Activated gamma-delta T cell treated with Interleukin-2 at 50 U/mL for 16 hours (primary cell): ENCODE measurements at places on chromosomes 3 and 15.

DNA sequence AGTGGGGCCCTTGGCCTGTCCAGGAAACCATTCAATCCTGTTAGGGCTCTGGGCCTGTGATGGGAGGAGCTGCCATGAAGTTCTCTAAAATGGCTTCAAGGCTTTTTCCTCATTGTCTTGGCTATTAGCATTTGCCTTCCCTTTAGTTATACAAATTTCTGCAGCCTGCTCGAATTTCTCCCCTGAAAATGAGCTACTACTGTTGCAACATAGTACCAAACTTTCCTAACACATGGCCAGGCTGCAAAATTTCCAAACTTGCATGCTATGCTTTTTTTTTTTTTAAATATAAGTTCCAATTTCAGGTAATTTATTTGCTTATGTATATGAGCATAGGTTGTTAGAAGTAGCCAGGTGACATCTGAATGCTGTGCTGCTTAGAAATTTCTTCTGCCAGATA is 560.8 kb upstream of the TBL1XR1 start:
- DNase-seq, result no peak

- no peak for DNase-seq
These were observed 315.6 kb upstream of the NR2E3 start for GRCh38 chr15:71494563-71495397.

- DNase-seq, result no peak
These were observed 98.7 kb downstream of the SLCO3A1 start for GRCh38 chr15:91952216-91952615.

DNA sequence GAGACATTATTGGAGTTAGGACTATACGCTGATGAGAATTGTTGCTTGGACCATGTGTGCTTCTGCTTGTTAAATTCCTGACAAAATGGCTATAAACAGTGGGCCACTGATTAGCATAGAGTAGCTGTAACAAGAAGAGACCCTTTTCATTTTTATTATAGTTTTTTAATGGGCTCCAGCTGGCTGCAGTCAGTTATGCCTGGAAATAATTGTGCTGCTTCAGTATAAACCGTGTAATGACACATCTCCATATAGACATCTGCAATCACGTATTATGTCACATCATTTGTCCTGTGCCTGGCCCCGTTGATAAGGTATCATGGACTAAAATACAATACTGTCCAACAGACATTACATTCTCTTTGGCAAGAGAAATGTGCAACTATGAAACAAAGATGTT is 50.9 kb downstream of the ARPP21 start:
- no peak for DNase-seq

GRCh38 chr15:72604794-72605193 is 49.7 kb upstream of the GOLGA6B start:
- DNase-seq, result no peak

- no peak for DNase-seq
These were observed 48.8 kb downstream of the HMCES start for GRCh38 chr3:129327510-129327909.

DNA sequence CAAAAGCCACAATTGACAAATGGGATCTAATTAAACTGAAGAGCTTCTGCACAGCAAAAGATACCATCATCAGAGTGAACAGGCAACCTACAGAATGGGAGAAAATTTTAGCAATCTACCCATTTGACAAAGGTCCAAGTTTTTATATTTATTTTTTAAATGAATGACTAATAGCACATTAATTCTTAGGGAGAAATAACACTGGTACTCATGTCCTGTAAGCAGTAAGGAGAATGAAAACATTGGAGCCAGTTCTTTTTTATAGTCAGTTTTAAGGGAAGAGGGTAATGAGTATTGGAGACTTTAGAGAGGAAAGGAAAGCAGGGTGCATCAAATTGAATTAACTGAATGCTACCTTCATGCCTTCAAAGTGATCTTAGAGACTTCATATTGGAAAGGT is 404.7 kb upstream of the TGFBR2 start:
- no peak for DNase-seq

- DNase-seq, result no peak
These were observed 92.3 kb downstream of the ZNF621 start for GRCh38 chr3:40617084-40617483.

DNA sequence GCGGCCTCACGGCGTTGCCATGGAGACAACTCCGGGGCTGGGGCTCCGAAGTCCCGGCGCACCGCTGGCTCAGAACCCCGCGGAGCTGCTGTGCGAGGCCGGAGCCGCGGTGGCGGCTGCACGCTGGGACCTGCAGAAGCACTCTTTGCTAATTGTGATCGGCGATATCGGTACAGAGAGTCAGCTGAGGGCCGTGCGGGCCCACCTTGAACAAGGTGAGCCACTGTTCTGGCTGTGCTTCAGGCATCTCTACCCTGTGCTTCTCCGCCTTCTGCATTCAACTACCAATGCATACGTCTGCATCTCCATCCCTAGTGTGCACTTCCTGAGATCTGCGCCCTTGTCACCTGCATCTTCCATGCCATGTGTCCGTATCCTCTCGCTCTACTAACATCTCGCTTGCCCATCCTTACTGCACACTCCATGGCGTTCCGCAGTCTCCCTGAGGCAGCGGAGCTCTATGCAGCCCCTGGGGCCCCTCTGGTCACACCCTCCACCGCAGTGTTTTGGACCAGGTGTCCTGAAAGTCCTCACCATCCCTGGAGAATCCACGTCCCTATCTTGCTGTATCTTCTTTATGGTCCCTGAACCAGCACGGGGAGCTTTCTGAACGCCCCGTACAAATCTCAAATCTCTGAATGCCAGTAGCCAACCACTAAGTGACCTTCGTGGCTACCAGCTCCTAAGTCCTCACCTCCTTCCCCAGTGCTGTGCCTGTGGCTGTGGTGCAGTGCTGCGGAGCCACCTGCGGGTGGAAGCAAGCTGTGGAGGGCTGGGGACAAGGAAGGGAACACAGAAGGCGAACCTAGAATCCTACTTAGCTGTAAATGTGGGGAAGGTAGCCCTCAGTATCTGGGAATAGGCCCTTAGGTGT is 6.2 kb upstream of the MAP1A start:
- no peak for DNase-seq

GRCh38 chr3:198088421-198088955 is 128.5 kb downstream of the LMLN start:
- no peak for DNase-seq

- no peak for DNase-seq
These were observed 163.1 kb downstream of the PLCL2 start for GRCh38 chr3:17047894-17048293.

- DNase-seq, result peak; percentile 86
These were observed 270.8 kb downstream of the UACA start for GRCh38 chr15:70492240-70493177.

DNA sequence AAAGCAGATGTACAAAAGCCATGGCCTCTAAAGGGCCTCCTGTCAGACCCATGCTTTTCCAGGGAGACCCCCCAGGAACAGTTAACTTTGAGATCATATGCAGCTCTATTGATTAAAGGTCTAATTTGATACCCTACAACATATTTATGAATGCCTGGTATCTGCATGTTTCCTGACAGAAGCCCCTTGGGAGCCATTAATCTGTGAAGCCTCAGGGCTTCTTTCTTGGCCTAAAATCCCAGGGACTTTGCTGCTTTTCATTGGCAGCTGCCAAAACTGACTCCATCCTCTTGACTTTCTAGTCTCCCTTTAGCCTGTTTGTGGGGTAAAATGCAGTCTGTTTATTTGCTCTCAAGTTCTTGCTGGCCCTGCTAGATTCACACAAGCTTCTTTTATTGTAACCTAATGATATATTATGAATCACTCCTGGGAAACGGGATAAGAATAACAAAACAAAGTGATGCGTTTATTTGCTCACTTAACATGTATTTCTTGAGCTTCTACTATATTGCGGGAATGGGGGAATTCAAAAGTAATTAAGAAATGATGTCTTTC is 257.0 kb downstream of the LSAMP start:
- no peak for DNase-seq

GRCh38 chr15:28265334-28266019 is 56.5 kb downstream of the HERC2 start:
- no peak for DNase-seq

GRCh38 chr3:190301591-190301990 is 20.7 kb downstream of the CLDN1 start:
- no peak for DNase-seq

DNA sequence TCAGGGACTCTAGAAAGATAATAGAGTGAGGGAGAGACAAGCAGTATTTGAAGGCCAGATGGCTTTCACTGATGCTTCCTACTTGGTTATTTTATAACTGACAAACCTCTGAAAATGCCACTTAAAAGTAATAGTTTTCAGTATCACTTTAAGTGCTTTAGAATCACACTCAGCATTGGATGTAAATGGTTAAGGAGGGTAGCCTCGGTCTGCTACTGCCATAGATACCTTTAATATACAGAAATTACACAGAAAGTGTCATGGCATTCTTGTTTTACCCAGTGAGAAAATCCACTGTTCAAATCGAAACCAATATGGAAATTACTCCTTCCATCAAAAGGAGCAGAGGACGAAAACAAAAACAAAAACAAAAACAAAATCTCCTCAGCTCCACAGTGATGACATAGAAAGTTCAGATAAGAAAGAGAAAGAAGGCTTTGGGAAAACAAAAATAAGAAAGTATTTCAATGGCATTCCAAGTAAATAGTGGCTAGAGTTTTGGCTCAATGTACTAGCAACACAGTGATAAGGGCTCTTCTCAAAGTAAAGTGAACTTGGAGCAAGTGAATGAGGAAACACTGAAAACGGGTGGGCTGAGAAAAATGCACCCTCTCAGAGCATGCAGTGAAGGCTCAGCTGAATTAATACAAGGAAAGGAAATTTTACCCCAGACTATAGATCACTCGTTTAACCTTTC is 43.2 kb upstream of the CD47 start:
- DNase-seq, result no peak

DNA sequence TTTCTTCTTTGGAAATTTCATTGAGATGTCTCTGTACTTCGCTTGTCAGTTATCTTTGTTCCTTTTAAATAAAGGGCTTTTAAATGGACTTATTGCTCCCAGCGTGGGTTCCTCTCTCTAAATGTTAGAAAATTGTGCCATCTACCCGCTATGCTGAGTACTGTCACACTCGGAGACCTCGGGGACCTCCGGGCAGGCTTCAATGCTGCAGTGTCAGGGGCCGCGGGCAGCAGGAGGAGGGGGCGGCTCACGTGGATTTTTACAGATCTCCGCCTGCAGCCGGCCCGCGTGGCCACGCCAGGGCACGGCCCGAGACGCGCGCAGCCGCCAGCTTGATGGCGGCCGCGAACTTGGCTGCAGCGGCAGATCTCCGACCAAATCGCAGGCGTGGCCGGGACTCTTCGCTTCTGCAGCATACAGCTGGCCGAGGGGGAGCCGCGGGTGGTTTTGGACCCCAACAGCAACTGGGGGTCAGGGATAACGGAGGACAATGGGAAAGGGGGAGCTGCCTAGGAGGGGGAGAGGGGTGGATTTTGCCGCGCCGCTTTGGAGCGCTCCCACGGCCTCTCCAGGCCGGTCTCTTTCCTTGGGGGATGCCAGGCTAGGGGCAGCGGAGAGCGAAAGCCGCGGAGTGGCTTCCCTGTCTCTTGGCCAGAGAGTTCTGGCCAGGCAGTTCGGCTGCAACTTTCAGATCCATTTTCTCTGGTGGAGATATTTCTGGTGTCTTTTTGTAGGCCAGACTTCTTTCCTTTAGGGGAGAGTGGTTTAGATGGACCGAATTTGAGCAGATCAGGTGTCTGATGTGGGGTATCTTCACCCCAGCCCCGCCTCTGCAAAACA is 15.3 kb downstream of the NR2F2 start:
- DNase-seq, result no peak

GRCh38 chr3:11154036-11154952 is at the start of gene HRH1:
TSS of gene HRH1 (plus strand) at chr3:11154493. CDS start at chr3:11259038, 104,545 bp downstream.
- DNase-seq, result no peak

DNA sequence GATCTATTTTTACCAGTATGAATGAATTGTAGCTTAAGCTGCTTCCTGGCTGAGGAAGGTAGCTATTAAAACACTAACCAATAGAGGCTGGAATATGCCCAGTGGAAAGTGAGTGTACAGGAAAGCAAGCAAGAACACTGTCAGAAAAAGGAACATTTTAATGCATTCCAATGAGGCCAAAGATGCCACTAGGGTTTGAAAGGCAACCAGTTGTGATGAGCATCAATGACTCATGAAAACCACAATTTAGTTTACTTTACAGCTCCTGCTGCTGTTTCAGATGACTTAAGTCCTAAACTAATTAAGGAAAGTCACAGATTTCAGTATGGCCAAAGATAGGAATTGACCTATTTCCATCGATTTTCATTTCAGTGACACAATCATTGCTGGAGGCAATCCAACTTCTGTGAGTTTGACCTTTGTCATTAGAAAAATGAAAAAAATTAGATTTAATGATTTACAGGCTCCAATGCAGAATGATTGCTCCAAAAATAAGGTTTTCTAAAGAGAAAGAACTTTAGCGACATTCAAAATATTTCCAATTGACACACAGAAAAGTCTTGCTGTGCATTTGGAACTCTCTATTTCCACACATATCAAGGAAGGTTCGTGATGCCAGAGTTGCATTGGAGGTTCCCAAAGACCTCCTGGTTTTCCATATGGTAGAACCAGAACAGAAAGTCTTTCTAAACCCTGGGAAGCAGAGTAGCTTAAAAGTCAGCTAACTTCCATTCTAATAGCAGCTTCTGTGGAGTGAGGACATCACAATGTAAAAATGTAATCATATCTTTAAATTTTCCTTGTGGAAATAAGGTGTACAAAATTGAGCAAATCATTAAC is 103.0 kb downstream of the SUCNR1 start:
- no peak for DNase-seq

DNA sequence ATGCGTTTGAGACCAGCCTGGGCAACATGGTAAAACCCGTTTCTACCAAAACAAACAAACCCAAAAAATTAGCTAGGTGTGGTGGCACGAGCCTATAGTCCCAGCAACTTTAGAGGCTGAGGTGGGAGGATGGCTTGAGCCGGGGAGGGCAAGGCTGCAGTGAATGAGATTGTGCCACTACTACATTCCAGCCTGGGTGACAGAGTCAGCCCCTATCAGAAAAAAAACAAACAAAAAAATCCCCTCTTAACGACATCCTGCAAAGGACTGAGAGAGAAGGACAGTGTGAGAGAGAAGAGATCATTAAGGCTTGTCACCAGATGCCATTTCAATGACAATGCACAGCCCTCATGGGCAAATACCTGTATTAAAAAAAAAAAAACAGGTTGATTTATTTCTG is 266.7 kb upstream of the ATP10A start:
- no peak for DNase-seq

GRCh38 chr15:61828860-61829513 is 231.3 kb downstream of the VPS13C start:
- DNase-seq, result no peak
